Vagina (tissue), 2 donors: ENCODE measurements at places on chromosomes 16 and 17.

DNA sequence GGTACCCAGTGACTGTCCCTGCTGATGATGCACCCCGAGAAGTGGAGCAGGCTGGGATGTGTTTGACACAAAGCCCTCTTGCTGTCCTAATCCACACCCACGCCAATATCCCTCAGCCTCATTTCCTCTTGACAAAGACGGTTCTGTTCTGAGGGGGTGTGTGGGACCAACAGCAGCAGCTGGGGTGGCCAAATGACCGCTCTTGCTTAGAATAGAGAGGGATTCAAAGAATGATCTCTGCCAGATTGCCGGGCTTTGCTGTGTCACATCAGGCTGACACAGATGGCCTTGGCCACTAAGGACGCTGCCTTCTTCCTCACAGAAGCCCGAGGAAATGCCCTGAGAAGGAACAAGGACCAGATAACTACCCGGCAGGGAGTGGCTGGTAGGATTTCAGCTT, 250.7 kb downstream of the NTN1 start:
- DNase-seq = no peak

- DNase-seq = no peak
Measured at GRCh38 chr17:17834974-17835373, 1.8 kb downstream of the SREBF1 start.

DNA sequence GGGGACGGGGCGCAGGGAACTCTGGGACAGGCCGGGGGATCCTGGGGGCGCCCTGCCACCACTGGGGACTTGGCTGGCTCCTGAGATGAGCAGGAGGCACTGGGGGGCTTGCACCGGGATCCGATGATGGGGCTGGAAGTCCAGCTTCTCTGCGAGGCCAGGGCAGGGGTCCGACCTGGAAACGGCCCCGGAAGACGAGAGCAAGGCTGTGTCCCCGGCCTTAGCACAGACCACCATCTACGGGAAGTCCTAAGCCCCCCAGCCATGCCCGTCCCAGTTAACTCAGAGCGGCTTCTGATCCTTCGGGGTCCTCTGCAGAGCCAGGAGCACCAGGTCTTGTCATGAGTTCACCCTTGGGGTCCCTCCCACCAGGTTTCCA, 573 bp downstream of the CDT1 start:
- DNase-seq = no peak

DNA sequence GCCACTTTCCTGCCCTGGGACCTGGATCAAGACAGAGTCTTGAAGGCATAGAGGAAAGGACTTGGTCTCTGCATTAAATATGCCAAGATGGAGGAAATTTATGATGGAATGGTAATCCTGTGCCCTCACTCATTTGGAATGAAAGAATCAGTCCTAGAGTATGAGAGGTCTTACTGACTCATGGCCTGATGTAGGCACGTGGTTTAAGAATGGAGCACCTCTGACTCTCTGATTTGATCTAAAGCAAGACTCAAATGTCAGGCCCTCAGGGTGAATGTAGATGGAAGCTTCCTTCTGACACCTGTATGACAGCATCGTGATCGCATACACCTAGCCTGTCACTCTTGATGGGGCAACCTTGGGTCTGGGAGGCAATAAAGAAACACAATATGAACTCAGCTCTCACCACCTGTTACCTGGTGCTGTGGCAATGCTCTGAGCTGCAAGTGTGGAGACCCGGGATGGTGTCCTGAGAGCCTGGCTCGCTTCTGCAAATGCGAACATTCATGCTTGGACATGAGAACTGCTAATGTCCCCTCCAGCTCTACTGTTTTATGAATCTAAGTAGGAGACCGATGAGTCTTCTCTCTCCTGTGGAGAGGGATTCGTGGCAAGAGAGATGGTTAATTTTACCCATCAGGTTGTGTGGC, 229.9 kb downstream of the ABCC12 start:
- no peak for DNase-seq
